ENCODE measurements at places on chromosomes 2 and 18. TPM values are rescaled to one million over a fixed set of nuclear protein-coding genes. Genes with fewer than 3 reads are reported as not detected.

Gene GREB1
- 0.47 TPM for total RNA-seq

Gene GLI2
- 4.0 TPM for total RNA-seq

Gene TRIM54
- 0.09 TPM for total RNA-seq

Gene DCDC2C
- total RNA-seq, result not detected

Gene CFAP221
- total RNA-seq, result not detected
